ENCODE measurements at places on chromosomes 13 and 19.

DNA sequence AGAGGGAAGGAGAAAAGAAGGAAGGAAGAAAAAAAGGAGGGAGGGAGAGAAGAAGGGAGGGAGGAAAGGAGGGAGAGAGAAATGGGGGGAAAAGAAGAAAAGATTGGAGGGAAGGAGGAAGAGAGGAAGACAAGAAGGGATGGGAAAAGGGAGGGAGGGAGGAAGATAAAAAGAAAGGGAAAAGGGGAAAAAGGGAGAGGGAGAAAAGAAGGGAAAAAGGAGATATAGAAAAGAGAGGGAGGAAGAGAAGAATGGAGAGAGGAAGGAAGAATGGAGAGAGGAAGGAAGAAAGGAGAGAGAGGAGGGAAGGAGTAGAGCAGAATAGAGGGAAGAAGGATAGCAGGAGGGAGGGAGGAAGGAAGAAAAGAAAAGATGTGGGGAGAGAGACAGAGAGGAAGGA is 334.6 kb downstream of the TSHZ3 start:
- no peak for DNase-seq

DNA sequence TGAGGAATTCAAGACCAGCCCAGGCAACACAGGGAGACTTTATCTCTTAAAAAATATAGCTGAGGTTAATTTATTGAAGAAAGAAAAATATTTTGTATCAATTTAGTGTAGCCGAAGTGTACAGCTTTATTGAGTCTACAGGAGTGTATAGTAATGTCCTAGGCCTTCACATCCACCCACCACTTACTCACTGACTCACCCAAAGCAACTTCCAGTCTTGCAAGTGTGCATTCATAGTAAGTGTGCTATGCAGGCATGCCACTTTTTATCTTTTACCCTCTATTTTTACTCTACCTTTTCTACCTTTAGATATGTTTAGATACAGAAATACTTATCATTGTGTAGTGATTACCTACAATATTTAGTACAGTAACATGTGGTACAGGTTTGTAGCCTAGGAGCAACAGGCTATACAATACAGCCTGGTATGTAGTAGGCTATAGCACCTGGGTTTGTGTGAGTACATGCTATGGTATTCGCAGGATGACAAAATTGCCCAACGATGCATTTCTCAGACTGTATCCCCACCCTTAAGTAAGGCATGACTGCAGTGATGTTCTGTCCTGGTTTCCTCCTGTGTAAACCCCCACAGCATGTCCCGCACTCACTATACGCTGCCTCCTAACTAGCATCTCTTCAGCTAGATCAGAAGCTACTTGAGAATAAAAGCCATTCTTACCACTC is 15.3 kb upstream of the ATP12A start:
- no peak for DNase-seq

- DNase-seq: no peak
Measured at GRCh38 chr19:43498233-43498842, 6.2 kb downstream of the PHLDB3 start.

GRCh38 chr19:51127755-51128154 is 3.0 kb downstream of the SIGLEC9 start:
- DNase-seq: no peak

DNA sequence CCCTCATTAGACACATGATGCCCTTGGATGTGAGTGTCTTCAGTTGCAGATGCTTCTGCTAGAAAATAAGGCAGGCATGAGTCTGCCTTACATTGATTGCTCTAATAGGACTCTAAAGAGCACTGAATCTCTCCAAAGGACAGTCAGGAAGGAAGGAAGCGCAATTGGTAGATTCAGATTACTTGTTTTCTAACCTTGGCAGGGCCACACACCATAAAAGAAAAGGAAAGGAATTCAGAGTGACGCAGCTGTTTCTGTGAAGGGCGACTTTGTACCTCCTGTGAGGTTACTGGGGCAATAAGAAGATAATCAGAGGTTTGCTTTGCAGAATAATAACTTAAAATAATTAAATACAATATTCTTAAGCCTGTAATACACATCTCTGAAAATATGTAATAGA is 48.0 kb downstream of the FRY start:
- DNase-seq: no peak

- DNase-seq: no peak
Measured at GRCh38 chr19:47107202-47107952, 6.2 kb downstream of the ZC3H4 start.

DNA sequence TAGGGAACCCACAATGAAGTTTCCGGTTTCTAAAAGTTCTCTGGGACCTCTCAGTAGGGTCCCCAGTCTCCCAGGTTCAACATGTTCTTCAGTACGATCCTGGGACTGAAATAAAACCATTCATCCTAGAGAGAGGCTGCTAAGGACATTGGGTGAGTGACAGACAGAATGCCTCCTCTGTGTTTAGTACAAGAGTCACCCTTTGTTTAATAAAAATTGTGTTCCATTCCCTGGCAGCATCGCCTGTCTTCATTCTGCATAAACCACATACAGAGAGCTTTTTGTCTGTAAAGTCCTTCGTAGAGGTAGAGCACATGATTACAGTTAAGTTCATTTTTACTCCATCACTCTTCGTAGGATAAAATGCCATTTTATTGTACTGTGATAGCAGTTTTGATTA is 95.3 kb upstream of the GPR12 start:
- no peak for DNase-seq

- no peak for DNase-seq
Measured at GRCh38 chr19:17720440-17720839, 1.2 kb downstream of the MAP1S start.

DNA sequence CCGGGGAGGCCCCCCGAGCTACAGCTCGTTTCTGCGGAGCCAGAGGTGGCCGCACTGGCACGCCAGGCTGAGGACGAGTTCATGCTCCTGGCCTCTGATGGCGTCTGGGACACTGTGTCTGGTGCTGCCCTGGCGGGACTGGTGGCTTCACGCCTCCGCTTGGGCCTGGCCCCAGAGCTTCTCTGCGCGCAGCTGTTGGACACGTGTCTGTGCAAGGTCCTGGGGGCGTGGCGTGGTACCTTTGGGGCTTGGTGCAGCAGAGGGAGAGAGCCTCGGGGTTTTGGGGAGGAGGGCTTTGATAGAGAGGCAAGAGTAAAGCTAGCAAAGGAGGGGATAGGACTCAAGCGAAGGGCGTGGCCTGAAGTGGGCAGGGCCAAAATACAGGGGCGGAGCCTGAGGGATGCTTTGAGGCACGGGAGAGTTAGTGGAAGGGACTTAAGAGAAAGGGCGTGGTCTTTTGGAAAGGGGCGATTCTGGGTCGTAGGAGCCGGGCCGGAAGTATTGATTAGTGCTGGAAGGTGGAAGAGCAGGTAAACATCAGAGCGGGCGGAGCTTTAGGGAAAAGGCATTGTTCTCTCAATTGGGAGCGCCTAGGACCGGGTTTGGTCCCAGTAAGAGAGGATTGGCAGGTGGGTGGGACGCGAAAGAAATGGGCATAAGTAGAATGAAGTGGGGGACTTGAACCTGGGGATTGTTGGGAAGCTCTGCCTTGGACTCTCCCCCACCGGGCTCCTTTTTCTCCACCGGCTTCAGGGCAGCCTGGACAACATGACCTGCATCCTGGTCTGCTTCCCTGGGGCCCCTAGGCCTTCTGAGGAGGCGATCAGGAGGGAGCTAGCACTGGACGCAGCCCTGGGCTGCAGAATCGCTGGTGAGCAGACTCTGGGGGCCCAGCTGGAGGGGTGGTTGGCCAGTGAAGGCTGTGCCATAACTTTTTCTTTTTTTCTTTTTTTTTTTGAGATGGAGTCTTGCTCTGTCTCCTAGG is 1.2 kb downstream of the PPM1N start:
- DNase-seq: no peak

DNA sequence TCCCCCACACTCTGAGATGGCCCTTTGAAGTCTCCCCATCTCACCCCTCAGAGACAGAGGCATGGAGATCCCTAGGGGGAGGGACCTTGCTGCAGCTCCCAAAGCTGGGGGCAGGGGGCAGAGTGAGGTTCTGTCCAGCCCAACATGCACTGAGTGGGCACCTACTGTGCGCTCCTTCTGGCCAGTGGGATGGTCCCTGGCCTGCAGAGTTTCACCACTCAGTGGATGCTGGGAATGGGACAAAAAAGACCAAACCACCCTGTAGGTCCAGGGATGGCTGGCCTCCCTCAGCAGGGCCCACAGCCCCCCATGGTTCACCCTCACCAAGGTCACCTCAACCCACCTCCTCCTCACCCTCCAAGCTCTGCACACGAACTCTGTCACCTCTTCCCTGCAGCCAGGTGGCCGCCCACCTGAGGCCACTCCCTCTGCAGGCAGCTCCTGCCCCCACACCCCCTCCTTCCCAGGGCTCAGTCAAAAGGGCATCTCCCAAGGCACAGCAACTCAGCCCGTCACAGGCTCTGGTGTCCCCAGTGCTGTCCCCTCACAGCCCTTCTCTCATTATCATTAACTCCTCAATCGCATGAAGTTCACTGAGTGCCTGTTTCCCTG is 16.1 kb downstream of the CEACAM21 start:
- no peak for DNase-seq

DNA sequence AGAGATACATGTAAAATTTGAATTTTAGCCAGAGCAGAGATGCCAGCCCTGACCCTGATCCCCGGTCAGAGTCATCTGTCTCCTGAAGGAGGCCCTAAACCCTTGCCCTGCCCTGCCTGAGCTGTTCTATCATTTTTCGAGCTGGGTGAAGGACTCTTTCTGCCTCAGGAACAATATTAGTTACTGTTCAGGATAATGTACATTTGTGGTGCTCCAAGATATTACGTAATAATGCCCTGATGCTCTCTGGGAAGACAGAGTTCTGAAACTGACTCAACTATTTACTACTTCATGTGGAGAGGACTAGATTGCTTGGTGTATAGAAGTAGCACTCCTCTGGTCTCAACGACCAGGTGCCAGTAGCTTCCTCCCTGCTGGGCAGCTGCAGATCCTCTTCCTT is 37.9 kb upstream of the UBL3 start:
- DNase-seq: no peak

DNA sequence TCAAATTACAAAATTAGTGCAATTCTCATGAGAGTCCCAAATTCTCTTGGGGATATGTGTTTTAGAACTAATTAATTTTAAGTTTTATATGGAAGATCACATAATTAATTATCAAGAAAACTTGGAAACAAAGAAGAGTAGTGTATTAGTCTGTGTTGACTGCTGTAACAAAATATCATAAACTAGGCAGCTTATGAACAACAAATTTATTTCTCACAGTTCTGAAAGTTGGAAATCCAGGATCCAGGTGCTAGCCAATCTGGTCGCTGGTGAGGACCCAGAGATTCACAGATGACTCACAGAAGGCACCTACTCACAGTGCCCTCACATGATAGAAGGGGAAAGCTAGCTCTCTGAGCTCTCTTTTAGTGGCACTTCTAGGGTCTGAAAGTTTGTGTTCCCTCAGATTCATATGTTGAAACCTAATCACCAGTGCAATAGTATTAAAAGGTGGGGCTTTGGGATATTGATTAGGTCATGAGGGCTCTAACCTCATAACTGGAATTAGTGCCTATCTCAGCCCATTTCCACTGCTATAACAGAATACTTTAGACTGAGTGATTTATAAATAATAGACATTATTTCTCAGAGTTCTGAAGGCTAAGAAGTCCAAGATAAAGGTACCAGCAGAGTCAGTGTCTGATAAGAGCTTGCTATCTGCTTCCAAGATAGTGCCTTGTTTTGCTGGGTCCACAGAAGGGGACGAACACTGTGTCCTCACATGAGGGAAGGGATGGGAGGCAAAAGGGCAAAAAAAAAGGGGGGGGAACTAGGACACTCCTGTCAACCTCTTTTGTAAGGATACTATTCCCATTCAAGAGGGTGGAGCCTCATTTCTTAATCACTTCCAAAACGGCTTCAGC is 1.5 kb upstream of the ARGLU1 start:
- DNase-seq: no peak

DNA sequence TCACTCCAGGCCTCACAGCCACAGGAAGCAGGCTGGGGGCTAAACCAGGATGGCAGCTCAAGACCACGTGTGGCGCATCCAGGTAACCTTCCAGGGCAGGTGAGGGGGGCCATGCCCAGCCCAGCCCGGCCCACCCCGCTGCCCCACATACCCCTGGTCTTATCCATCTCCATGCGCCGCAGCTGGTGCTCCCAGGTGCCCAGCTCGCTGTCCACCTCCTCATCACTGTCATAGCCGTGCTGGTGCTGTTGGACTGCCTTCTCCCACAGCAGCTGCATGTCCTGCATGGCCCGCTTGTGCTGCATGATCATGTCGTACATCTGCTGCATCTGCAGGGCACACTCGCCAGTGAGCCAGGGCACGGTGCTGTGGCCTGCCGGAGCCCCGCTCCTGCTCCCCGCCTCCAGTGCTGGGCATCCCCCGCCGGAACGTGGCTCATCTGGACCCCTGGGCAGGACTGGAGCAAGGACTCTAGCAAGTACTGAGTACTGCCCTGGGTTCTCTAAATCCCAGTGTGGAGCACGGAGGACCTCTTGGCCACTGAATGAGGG is 6.0 kb upstream of the TM6SF2 start:
- DNase-seq: no peak

DNA sequence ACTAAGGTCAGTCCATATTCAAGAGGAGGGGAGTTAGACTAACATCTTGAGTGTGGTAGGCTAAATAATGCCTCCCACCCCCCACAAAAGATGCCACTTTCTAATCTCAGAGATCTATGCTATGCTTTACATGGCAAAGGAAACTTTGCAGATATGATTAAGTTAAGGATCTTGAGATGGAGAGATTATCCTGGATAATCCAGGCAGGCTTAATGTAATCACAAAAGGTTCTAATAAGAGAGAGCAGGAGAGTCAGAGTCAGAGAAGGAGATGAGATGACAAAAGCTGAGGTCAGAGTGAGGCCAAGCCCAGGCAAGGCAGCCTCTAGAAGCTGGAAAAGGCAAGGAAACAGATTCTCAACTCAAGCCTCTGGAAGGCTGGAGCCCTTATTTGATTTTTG is 1011.6 kb downstream of the PCDH9 start:
- DNase-seq: no peak

DNA sequence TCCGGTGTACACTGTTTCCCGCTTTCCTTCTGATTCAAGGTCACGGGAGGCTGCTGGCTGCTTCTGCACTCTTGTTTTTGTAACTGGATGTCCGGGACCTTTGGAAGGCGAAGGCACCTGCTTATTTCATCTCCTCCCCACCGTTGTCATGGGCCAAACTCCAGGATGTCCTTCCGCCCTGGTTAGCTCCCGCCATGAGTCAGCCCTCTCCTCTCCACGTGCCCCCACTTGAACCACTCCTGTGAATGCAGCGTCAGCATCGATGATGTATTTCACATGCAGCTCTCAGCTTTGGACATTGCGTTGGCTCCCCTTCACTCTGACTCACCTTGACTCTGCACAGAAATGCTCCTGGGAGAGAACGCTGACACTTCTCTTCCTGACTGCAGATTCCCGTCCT is 5.5 kb upstream of the GALP start:
- no peak for DNase-seq

GRCh38 chr13:113224486-113224885 is 15.1 kb downstream of the CUL4A start:
- DNase-seq: no peak

GRCh38 chr19:30887042-30887441 is 462.2 kb downstream of the TSHZ3 start:
- no peak for DNase-seq

GRCh38 chr19:27780367-27781075 is 1432.4 kb downstream of the UQCRFS1 start:
- DNase-seq: no peak

GRCh38 chr13:23098161-23098907 is 82.4 kb upstream of the SGCG start:
- DNase-seq: no peak

- no peak for DNase-seq
Measured at GRCh38 chr19:18496167-18496979, 25.5 kb downstream of the ELL start.

GRCh38 chr13:38385153-38385891 is 35.7 kb downstream of the UFM1 start:
- DNase-seq: no peak

All from cortex of kidney (tissue), 1 donor.